AG04450 (cell line): ENCODE measurements at places on chromosomes 7 and 10.

DNA sequence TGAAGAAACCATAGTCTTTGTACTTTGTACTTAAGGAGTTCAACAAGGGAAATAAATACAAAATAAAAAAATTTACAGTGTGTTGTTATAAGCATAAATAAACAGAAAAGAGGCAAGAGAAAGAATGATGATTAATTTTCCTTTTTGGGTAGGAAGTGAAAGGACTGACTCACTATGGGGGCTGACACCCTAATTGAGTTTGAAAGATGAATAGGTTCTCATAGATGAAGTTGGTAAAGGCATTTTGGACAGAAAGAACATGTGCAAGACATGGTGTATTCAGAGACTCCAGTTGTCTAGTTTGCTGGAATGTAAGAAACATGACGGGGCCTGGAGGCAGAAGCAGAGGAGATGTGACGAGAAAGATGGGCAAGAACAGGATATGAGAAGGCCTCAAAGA is 83.7 kb downstream of the VPS50 start:
- no peak for DNase-seq

- no peak for DNase-seq
These were observed 35.0 kb downstream of the SH3PXD2A start for GRCh38 chr10:103820101-103821062.

- no peak for DNase-seq
These were observed 129.7 kb downstream of the EPC1 start for GRCh38 chr10:32217216-32217615.

GRCh38 chr10:96285331-96285752 is 14.0 kb upstream of the BLNK start:
- no peak for DNase-seq

- DNase-seq, result no peak
These were observed 157.2 kb upstream of the CELF2 start for GRCh38 chr10:10860455-10860976.

GRCh38 chr7:37363536-37364491 is 84.8 kb downstream of the ELMO1 start:
- no peak for DNase-seq

- DNase-seq, result no peak
These were observed 58.8 kb downstream of the LANCL2 start for GRCh38 chr7:55423891-55424290.

DNA sequence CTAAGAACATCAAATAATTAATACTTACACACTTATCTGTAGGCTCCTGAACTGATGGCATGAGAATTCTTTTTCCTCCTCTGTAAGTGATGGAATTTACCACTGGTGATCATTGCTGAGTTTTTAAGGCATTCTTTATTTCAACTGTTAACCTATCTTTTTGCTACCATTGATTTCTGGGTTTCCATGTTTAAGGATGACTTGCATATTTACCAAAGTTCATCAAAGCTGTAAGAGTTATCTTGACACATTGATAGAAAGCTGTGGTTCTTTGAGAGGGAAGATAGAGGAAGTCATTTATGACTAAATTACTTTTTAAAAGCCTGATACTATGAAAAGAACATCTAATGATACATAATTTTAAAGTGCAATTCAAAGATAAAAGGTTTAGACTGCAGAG is 19.5 kb upstream of the GFRA1 start:
- DNase-seq, result no peak

DNA sequence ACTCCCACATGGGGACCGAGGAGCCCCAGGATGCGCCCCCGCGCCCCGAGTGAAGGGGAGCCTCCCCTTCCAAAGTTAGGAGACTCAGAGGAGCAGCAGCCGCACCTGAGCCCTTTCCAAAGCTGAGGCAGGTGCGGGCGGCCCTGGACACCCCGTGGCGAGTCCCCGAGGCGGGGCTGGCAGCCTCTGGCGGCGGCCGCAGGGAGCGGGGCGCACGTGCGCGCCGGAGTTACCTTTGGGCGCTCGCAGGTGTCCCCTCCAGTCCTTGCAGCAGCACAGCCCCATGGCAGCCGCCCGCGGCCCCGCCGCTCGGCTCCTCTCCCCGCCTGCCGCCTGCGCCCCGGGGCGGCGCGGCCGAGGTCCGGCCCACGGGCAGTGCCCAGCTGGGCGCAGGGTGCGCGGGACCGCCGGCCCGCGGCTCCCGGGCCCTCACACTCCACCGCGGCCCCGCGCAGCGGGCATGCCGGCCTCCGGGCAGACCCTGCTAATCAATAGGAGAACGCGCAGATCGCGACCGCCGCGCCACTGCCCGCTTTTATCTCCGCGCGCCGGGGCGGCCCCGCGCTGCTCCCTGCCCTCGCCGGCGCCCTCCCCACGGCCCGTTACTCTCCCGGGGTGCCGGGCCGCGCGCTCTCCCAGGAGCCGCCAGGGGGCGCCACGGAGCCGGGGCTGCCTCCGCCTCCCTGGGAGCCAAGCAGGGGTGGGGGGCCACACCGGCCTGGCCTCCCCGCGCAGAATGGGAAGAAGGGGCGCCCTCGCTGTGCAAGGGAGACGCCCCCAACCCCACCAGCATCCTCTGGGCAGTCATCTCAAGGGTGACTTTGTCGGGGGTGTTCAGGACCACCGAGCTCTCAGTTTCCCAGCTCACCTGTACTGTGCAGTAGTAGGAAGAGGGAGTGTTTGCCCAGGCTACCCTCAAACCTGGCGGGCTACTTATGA is 80.8 kb downstream of the ARHGAP22 start:
- no peak for DNase-seq

DNA sequence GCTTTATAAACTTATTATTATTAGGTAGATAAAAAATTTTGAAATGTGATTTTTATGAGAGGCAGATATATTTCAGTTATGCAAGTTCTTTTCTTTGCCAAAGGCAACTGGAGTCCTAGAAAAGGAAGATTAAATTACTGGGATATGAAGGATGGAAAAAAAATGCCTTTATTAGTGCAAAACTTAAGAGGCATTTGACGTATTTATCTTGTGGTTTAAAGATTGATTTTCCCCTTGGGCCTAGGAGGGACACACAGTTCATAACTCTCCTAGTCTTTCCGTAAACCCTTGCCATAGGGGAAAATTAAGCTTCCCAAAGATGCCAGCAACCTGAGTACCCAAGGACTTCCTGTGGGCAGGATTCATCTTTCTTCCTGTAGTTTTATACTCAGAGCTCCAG is 3.1 kb upstream of the STEAP4 start:
- no peak for DNase-seq

- DNase-seq, result peak; percentile 33
These were observed 263.4 kb downstream of the BICC1 start for GRCh38 chr10:58775960-58776567.

DNA sequence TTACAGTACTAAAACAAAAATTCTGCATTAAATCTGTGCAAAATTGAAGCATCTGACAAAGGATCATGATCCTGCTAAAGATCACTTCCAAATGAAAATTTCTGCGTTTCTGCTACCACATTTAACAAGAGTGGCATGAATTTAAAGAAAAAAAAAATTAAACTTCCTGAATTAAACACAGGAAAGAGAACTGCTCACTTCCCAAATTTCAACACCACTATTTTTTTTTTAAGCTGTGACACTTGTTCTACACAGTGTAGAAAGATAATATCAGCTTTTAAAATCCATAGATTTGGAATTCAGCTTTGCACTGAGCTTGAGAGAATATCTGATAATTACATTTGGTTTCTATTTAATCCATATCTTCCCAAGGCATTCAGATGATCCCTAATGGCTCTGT is 73.6 kb downstream of the EPC1 start:
- no peak for DNase-seq

DNA sequence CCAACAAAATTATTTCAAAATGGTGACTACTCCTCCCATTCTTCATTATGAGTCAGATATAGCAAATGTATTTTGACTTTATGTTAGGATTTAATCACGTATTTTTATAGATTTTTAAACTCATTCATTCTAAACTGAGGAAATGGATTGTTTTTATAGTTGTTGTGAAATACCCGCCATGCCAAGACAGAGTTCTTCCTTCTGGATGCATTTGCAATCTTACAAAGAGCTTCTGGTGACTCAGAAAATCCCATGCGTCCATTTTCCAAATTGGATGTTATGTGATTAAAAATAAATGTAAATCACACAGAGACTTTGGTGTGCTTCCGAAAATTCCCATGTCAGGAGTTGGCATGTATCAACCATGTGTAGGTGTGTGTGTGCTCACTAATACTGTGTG is 179.3 kb downstream of the TRIL start:
- no peak for DNase-seq

DNA sequence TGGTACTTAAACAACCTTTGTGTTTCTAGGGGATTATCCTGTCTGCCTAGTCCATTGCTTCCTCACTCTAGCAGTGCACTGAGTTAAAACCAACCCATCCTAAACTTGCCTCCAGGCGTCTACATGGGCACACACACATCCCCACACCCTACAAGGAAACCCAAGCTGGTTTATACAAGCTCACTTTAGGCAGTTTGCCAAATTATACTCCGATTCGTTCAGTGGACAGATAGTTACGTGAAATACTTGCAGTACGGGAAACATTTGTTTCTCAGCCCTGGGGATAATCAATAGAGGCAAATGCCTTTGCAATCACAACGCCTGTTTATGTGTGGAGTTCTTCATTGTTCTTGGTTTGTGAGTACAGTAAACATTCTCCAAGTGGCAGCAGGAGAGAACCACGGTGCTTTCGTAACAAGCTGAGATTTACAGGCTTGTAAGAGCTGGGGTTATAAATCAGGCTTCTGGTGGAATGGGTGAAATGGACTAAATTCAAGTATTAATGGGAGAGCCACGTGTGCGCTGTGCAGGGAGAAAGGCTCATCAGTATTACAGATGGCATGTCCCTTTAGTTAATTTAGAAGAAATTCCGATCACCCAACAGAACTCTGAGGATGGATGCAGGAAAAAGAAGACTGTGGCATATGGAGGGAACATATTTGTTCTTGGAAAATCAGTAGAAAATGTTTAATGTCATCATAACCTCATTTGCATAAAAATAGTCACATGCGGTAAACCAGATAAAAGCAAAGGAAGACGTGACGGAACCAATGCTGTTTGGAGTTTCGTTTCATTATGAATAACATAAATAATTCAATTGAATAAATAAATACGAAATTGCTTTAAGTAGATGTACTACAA is 217.1 kb downstream of the GALNT17 start:
- no peak for DNase-seq

DNA sequence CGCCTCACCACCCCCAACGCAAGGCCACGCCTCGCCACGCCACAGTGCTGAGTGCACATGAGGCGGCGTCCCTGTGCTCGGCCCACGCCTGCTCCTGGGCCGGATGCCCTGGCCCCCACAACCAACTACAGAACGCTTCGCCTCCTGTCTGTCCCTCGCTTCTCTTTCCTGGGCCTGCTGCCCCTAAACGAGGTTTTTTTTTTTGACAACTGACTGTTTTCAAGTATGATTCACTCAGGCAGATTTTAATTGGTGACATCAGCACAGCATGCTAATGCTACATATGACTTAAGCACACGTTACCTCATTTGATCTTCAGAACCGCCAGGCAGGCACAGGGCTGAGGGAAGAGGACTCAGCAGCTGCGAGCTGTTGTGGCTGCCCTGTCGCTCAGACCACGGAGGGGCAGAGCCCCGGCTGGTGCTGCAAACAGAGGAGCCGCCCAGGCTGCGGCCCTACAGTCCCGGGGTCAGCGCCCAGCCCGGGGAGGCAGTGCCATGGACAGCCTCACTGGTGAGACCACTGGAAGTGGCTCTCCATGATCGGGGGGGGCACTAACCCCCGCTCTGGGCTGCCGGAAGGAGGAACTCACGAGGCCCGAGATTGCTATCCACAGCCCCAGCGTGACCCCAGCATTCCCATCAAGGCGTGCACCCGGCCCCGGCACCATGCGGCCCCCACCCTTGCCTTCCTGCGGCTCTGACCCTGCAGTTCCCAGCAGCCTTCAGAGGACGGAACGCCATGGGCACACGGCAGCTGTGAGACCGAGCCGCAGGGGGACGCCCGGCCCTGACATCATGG is 212.8 kb downstream of the MAD1L1 start:
- peak; percentile 78 for DNase-seq

- DNase-seq, result no peak
These were observed 54.4 kb downstream of the EBF3 start for GRCh38 chr10:129909531-129910256.

- no peak for DNase-seq
These were observed 38.4 kb upstream of the PDE1C start for GRCh38 chr7:32108651-32109050.

DNA sequence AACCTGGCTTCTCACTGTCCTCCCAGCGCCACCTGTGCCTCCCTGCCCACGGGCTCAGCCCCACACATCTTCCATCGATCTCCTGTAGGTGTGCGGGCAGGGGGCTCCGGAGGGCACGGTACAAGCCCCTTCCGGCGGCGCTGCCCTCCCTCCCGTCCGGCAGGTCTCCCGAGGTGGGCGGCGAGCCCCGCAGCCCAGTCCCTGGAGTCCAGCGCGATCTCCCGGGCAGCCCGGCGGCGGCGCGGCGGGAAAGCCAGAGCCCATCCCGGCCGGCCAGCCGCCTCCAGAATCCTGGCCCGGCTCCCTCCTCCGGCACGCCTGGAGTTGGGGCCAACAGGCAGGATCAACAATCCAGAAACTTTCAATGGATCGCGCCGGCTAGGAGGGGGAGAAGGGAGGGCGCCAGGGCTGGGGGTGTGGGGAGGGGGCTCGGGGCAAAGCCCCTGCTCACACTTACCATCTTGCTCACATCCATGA is 100.1 kb downstream of the HIP1 start:
- peak; percentile 6 for DNase-seq

GRCh38 chr10:77296534-77297392 is 340.8 kb downstream of the KCNMA1 start:
- DNase-seq, result no peak

DNA sequence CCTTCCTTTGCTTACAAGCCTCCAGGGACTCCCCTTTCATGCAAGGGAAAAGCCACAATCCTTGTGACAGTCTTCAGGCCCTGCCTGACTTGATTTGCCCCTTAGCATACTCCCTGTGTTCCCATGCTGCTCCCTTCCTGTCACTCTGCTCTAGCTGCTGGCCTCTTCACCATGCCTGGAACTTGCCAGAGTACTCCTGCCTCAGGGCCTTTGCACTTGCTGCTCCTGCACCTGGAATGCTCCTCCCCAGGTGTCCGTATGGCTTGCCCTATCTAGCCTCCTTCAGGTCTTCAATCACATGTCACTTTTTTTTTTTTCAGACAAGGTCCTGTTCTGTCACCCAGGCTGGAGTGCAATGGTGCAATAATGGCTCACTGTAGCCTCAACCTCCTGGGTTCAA is 22.8 kb upstream of the GOLGA7B start:
- DNase-seq, result no peak

- DNase-seq, result no peak
These were observed 113.0 kb upstream of the PCDH15 start for GRCh38 chr10:54914049-54914448.
